Cardiac muscle cell (in vitro differentiated cells and primary cell): ENCODE measurements at places on chromosomes 6 and 20. TPM values are rescaled to one million over a fixed set of nuclear protein-coding genes. Genes with fewer than 3 reads are reported as not detected.

DNA sequence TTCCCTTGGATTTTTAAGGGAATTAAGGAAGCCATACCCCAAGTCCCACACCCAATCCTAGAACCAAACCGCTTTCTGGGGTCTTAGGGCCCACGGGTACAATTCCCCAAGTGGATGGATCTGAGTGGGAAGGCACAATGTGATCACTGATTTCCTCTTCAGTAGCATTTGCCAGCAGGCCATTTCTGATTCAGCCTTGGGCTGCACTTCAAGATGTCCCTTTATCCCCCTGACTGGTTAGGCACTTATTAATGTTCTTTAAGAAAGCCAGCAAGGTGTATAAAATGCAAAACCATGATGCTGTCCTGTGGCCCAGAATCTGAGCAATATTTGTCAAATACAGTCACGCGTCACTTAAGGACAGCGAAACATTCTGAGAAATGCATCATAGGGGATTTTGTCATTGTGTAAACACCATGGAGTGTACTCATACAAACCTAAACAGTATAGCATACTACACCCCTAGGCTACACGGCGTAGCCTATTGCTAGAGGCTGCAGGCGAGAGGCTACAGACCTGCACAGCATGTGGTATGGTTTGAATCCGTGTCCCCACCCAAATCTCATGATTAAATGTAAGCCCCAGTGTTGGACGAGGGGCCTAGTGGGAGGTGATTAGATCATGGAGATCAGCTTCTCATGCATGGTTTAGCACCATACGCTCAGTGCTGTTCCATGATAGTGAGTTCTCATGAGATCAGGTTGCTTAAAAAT lies 234.2 kb downstream of the NRN1 start:
- DNase-seq, result no peak

- DNase-seq, result no peak
These were observed 176.9 kb upstream of the PRND start for GRCh38 chr20:4544765-4545164.

- no peak for DNase-seq
These were observed 51.6 kb upstream of the MLIP start for GRCh38 chr6:54059683-54060082.

GRCh38 chr6:139327038-139327437 lies 35.2 kb upstream of the TXLNB start:
- DNase-seq, result no peak

DNA sequence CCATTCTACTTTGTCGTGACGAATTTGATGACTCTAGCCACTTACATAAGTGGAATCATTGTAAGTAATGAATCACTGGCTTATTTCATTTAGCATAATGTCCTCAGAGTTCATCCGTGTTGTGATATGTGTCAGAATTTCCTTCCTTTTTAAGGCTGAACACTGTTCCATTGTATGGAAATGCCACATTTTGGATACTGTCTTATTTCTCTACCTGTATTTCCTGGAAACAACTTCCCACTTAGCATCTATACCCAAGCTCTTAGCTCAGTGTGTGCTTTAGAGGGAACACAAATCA lies 28.8 kb upstream of the GGTLC1 start:
- no peak for DNase-seq

DNA sequence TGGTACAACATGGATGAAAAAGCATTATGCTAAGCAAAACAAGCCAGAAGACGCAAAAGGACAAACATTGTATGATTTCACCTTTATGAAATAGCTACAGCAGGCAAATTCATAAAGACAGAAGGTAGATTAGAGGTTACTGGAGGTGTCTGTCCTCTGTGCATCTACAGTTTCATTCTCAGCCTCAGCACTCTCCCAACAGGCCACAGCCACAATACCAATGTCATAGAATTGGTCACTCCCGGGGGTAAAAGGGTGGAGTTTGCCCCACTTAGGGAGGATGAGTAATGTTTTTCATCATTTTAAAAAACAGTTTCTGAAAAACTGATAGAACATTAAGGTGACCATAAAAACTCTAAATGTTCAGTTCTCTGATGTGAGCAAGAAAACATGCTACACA lies 17.2 kb upstream of the TMX4 start:
- DNase-seq, result no peak

DNA sequence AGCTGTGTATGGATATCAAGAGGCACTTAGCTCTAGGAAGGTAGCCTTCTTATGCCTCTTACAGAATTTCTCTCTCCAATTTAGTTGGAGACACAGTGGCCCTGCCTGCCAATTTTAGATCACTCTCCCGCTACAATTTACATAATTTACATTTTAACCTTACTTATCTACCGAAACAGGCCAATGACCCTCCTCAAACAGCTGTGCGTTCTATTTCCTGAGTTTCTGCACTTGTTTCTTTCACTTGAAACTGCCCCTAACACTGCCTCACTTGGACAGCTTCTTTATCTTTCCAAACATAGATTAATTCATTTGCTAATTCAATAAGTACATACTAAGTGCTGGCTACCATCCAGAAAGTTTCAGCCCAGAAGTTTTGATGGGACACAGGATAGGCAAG lies 52.9 kb upstream of the HDDC2 start:
- no peak for DNase-seq

- DNase-seq, result no peak
These were observed 531.7 kb downstream of the LMBRD1 start for GRCh38 chr6:69265090-69265489.

GRCh38 chr20:37328149-37328945 lies 17.6 kb upstream of the SRC start:
- no peak for DNase-seq

GRCh38 chr6:27728442-27728841 lies 183.8 kb downstream of the OR2B2 start:
- DNase-seq, result no peak

GRCh38 chr20:25227317-25227831 lies 20.5 kb upstream of the PYGB start:
- peak; percentile 79 for DNase-seq

DNA sequence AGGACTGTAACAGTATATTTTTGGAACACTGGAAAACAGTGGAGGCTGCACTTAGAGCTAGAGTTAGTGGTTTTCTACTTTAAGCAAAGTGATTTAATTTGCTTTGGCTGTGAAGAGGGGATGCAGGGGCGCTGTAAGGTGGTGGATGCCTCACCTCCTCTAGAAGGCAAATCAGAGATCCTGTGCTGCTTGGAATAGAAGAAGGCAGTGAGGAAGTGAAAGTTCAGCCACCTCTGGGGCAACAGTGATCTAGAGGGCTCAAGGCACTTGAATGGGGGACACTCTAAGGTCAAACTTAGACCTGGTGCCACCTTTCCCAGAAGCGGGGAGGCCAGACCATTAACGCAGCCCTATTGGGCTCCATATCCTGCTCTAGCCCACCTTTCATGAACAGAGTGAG lies 19.0 kb upstream of the SNRPB2 start:
- DNase-seq, result no peak

GRCh38 chr6:39223061-39223460 lies 6.2 kb downstream of the KCNK5 start:
- no peak for DNase-seq

DNA sequence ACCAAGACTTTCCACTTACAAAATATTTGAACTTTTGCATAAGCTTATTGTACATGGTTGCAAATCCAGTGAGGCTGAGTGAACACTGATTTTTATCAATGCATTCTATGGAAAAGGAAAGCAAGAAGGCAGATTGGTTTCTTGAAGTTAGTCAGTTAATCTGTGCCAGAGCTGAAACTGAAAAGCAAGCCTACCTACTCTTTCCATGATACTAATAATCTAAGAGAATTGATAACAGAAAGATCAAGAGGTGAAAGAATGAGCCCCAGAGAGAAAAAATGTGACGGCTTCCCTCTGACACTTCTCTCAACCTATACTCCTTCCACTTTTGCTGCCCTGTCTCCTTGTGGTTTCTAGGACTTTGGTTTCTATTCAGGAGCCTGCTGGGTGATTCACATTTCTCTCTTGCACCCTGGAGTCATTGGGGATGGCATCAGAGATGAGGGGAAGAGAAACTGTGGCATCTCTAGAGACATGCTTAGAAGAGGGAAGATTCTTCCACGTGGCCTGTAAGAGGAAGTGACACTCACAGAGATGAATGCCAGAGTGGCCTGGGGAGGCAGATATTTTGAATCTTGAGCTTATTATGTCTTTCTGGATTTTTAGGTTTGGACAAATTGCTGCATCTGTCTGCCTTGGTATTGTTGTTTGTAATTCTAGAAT lies 158.6 kb upstream of the RIMS1 start:
- DNase-seq, result no peak

GRCh38 chr20:51156041-51156982 lies 133.4 kb upstream of the KCNG1 start:
- peak; percentile 94 for DNase-seq

GRCh38 chr6:3650959-3651697 lies 100.4 kb downstream of the PXDC1 start:
- peak; percentile 26 for DNase-seq

GRCh38 chr6:9186148-9186547 lies 750.8 kb upstream of the SLC35B3 start:
- DNase-seq, result no peak

- no peak for DNase-seq
These were observed 27.1 kb downstream of the HNF4A start for GRCh38 chr20:44382641-44383040.

DNA sequence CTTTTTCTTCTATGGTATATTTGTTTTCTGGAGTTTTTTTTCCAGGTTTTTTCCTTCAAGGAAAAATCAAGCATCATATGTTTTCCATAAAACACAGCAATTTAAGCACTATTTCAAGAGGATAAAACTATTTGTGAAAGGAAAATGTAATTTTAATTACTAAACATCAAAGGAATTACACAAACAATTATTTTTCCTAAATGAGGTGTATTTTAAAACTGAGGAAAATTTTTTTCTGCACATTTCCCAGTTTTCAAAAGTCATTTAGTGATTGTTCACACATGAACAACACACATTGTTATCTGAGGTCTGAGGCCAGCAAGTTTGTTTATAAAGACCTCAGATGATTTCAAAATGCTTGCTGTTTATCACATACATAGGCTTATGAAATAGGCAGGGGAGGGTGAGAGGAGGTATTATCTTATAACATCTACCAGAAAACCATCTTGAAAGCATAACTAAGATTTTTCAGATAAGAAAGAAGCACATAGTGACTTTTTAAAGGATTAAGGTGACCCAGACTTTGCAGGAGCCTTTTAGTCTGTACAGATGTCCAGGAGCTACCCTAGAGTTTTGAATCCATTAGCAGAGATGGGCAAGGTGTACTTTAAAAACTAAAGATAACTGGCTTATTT lies 381.6 kb downstream of the GJA1 start:
- DNase-seq, result peak; percentile 49

- no peak for DNase-seq
These were observed 273.4 kb downstream of the MEI4 start for GRCh38 chr6:77926198-77926751.

GRCh38 chr6:17908831-17909230 lies 78.6 kb downstream of the KIF13A start:
- DNase-seq, result no peak

DNA sequence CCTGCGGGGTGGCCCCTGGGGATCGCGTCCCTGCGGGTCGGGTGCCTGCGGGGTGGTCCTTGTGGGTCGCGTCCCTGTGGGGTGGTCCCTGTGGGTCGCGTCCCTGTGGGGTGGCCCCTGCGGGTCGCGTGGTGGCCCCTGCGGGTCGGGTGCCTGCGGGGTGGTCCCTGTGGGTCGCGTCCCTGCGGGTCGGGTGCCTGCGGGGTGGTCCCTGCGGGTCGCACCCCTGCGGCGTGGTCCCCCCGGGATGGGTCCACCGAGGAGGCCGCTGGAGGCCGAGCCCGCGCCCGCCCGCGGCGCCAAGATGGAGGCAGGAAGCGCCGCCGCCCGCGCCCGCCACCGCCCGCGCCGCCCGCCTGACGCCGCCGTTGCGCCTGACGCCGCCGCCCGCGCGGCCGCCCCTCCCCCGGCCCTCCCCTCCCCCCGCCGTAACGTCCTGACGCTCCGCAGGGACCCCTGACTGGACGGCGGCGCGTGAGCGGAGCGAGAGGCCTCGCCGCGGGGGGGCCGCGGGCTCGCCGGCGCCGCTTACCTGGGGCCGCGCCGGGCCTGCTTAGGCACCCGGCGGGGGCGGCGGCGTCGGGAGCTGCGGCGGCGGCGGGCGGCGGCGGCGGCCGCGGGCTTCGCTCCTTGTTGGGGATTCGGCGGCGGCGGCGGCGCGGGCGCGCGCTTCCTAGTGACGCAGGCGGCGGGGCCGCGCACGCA lies at the start of gene GMEB2:
TSS of gene GMEB2 (minus strand) at position 678 of the 705 bp plus-strand sequence. CDS start 7,704 bp downstream, outside the sequence.
- DNase-seq, result no peak

DNA sequence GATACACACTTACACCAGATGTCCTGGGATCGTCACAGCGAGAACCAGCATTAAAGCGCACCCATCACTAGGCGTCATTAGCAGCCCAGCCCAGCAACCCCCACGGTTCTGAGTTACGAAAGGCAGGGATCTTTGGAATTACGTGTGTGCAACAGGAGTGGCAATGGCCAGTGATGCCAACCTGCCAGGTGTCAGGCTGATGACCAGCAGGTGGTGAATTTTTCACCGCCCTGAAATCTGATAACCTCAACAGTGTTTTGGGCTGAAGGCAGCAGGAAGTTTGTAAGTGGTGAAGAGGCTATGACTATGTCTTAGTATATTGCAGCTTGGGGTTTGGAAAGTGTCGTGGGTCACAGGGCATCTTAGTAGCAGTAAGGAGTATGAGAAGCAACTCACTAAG lies 166.1 kb downstream of the TMEM242 start:
- DNase-seq, result no peak

DNA sequence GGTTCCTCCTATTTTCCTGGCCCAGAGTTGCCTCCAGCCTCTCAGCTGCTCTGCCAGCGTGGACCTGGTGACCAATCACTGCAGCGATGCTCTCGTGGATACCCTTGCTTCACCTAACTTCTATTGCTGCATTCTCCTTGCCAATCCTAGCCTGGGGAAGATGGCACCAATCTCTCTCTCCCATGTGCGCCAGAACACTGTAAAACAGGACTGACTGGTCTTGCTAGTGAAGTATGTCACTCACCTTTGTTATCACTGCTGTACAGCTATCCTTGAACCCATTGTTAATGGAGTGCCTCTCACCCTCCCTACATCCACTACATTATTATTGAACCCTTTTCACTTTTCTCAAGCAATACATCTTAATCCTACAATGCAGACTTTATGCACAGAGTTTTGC lies 80.1 kb downstream of the LYRM4 start:
- no peak for DNase-seq

GRCh38 chr6:46530896-46531295 lies 39.6 kb upstream of the RCAN2 start:
- DNase-seq, result no peak

GRCh38 chr20:15862178-15862577 lies 711.1 kb downstream of the KIF16B start:
- no peak for DNase-seq

Gene WFDC12
- not detected in 2 replicates for total RNA-seq

Gene GRM4
- total RNA-seq, result 0.25 and 0.42 TPM in 2 replicates

Gene LHFPL5
- not detected in 2 replicates for total RNA-seq

Gene NOX3
- not detected in 2 replicates for total RNA-seq

Gene NFKBIL1
- total RNA-seq, result 43.6 and 51.2 TPM in 2 replicates

Gene PPIL6
- 4.1 and 7.3 TPM in 2 replicates for total RNA-seq

Gene CTCFL
- 0.09 TPM in 1 of 2 replicates, not detected in the other for total RNA-seq

Gene TTLL9
- 0.15 TPM in 1 of 2 replicates, not detected in the other for total RNA-seq

Gene CRIP3
- total RNA-seq, result 1.4 and 5.2 TPM in 2 replicates

Gene MMP24
- 8.7 and 8.9 TPM in 2 replicates for total RNA-seq

Gene PRDM13
- total RNA-seq, result not detected in 2 replicates
